HuH-7 (cell line): ENCODE measurements at places on chromosomes 2 and 18.

- no peak for DNase-seq
These were observed 32.3 kb downstream of the EML6 start for GRCh38 chr2:54755641-54756326.

- no peak for DNase-seq
These were observed 1.7 kb upstream of the MGAT5 start for GRCh38 chr2:134252092-134252750.

GRCh38 chr2:52308156-52308555 is 1276.2 kb upstream of the NRXN1 start:
- no peak for DNase-seq

GRCh38 chr2:135299658-135300244 is 231.3 kb downstream of the ZRANB3 start:
- no peak for DNase-seq

DNA sequence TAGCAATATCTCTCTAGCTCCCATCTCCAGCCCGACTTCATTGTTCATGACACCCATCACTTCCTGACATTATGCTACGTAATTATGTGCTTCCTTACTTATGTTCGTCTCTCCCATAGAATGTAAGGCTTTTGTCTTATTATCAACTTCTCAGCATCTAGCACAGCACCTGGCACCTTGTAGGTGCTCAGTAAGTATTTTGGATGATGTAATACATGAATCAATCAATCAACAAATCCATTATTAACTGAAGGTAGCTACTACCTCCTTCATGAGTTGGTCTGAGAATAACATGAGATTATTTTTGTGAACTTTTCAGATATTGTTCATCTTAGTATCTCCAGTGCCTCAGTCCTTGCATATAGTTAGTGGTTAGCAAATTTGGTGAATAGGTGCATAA is 109.3 kb downstream of the EN1 start:
- no peak for DNase-seq
